A549 treated with CpdA at 1 μM for 4 hours (cell line): ENCODE measurements at places on chromosomes 12 and 14. TPM values are rescaled to one million over a fixed set of nuclear protein-coding genes. Genes with fewer than 3 reads are reported as not detected.

The CCDC85C gene
- 35.9 to 42.1 TPM (median 38.2 TPM) in 5 replicates for total RNA-seq

The CISTR gene
- total RNA-seq: not detected in 5 replicates

The GLIPR1L1 gene
- total RNA-seq: not detected in 5 replicates

The ATG101 gene
- total RNA-seq: 77.7 to 101 TPM (median 99.2 TPM) in 5 replicates

The ACOT4 gene
- 1.4 to 2.2 TPM (median 2.0 TPM) in 5 replicates for total RNA-seq

The SERPINA10 gene
- total RNA-seq: 0.08 TPM in 1 of 5 replicates, not detected in the others

The FLVCR2 gene
- total RNA-seq: 2.1 to 3.5 TPM (median 2.3 TPM) in 5 replicates

The VCPKMT gene
- total RNA-seq: 8.2 to 9.8 TPM (median 8.8 TPM) in 5 replicates

The ZBTB42 gene
- total RNA-seq: 2.3 to 3.5 TPM (median 2.9 TPM) in 5 replicates

The ACIN1 gene
- 107 to 118 TPM (median 110 TPM) in 5 replicates for total RNA-seq

The SLC35F4 gene
- total RNA-seq: not detected in 5 replicates
